ENCODE measurements at places on chromosomes 7 and 10. TPM values are rescaled to one million over a fixed set of nuclear protein-coding genes. Genes with fewer than 3 reads are reported as not detected.

- peaks cover 21% of the 10 kb centered on the region for H3K4me1 ChIP-seq
- DNase-seq, result peak; percentile 81
- peaks cover 1% of the 10 kb centered on the region for H3K36me3 ChIP-seq
- no peaks in the 10 kb centered on the region for H3K27me3 ChIP-seq
- H3K4me3 ChIP-seq, result peak within 1 kb of the TSS; percentile 91
- peak within 1 kb of the TSS; percentile 61 for H3K27ac ChIP-seq
Measured at GRCh38 chr7:150514748-150515222, at the start of gene GIMAP7. TSS of gene GIMAP7 (plus strand) at chr7:150514872. CDS start at chr7:150519975, 5,103 bp downstream.

DNA sequence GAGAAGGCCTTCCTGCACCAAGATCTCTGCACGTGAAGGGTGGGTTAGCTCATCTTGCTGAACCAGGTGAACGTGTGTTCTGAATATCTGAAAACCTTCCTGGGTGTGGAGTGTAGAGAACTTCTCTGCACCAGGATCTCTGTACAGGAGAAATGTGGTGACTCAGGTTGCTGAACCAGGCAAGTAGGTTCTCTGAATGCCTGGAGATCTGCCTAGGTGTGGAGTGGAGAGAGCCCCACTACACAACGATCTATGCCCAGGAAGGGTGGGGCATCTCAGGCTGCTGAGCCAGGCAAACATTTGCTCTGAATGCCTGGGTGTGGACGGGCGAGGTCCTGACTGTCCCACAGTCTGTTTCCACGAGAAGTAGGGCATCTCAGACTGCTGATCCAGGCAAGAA, 1002.3 kb upstream of the KCND2 start:
- no peak overlapping the region for H3K27ac ChIP-seq
- H3K36me3 ChIP-seq, result no peaks in the 10 kb centered on the region
- no peaks in the 10 kb centered on the region for H3K27me3 ChIP-seq

GRCh38 chr7:36272211-36272566, 117.5 kb upstream of the ANLN start:
- H3K27me3 ChIP-seq, result no peaks in the 10 kb centered on the region
- H3K4me1 ChIP-seq, result no peaks in the 10 kb centered on the region
- no peak overlapping the region for H3K27ac ChIP-seq
- no peaks in the 10 kb centered on the region for H3K36me3 ChIP-seq

- DNase-seq, result no peak
- H3K27me3 ChIP-seq, result no peaks in the 10 kb centered on the region
- no peaks in the 10 kb centered on the region for H3K4me1 ChIP-seq
- no peak overlapping the region for H3K27ac ChIP-seq
- no peak overlapping the region for H3K4me3 ChIP-seq
- H3K36me3 ChIP-seq, result no peaks in the 10 kb centered on the region
Measured at GRCh38 chr7:87369216-87369615, 23.8 kb downstream of the CROT start.

DNA sequence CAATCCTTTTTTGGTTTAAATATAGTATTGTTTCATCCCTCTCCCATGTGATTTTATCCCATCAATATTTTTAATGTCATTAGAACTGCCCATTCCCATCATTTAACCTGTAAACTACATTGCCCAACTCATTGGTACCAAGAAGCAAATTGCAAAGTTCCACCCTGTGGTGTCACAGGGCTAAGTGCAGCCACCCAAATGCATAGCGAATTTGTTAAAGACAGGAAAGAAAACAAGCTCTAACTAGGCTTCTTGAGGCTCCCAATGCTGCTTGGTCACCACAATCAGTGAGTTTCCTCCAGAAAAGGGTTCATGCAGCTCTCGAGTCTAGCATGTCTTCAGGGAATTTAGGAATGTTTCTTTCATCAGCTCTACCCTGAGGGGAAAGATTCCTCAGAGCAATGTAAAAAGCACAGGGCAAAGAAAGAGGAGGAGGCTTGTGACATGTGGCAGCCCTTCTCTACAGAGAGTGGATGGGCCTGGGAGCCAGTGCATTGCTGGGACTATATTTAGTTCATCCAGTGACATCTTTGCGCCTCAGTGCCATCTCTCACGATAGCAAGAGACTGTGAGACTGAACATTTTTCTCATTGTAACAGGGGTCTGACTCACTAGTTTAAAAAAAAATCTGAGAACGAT, 58.1 kb downstream of the CAV1 start:
- H3K27me3 ChIP-seq, result no peaks in the 10 kb centered on the region
- no peak overlapping the region for H3K27ac ChIP-seq
- no peak overlapping the region for H3K4me3 ChIP-seq
- no peaks in the 10 kb centered on the region for H3K36me3 ChIP-seq
- peak; percentile 32 for DNase-seq

GRCh38 chr7:91041901-91042484, 222.2 kb upstream of the FZD1 start:
- no peak overlapping the region for H3K4me3 ChIP-seq
- H3K36me3 ChIP-seq, result no peaks in the 10 kb centered on the region

DNA sequence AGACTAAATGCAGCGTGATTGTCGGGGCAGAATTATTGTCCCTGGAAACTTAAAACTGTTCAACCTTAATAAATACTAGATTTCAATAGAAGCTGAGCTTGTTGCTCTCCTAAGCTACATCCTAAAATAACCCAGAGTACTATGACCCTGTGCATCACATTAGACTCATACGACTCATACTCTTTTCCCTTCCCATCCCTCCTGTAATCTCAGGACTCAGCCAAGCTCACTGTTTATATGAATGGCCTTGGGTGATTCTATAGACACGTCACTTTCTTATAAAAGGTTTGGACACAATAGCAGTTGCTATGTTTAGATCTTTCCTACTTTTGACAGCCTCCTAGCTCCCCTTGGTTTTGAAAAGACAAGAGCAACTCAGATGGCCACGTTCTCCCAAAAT, 17.2 kb downstream of the TCF7L2 start:
- H3K27ac ChIP-seq, result no peak overlapping the region
- H3K4me1 ChIP-seq, result peaks cover 22% of the 10 kb centered on the region
- H3K36me3 ChIP-seq, result no peaks in the 10 kb centered on the region
- peak; percentile 29 for DNase-seq
- H3K27me3 ChIP-seq, result no peaks in the 10 kb centered on the region
- no peak overlapping the region for H3K4me3 ChIP-seq

- no peaks in the 10 kb centered on the region for H3K4me1 ChIP-seq
- DNase-seq, result no peak
- H3K4me3 ChIP-seq, result no peak overlapping the region
- peaks cover 2% of the 10 kb centered on the region for H3K27me3 ChIP-seq
- no peaks in the 10 kb centered on the region for H3K36me3 ChIP-seq
Measured at GRCh38 chr10:35300063-35300699, 36.1 kb upstream of the CCNY start.

DNA sequence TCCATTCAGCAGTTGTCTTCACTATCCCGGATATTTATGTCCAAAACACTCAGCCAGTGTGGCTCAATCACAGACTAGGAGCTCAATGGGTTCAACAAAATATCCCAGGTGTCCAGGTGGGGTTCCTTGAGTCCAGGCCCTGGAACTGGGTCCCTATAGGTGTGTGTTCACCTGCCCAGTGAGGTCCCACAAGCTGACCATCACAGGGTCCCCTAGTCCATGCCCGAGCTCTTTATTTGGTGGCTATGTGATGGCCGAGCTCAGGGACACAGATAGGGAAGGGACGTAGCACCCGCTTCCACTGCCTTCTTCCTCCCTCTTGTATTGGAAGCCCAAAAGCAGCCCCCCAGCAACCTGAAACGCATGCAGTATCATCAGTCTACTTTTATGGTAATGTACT, 78.9 kb upstream of the DDC start:
- peaks cover 14% of the 10 kb centered on the region for H3K36me3 ChIP-seq
- H3K4me3 ChIP-seq, result no peak overlapping the region
- no peak overlapping the region for H3K27ac ChIP-seq
- DNase-seq, result no peak
- no peaks in the 10 kb centered on the region for H3K27me3 ChIP-seq
- H3K4me1 ChIP-seq, result no peaks in the 10 kb centered on the region

- H3K4me1 ChIP-seq, result no peaks in the 10 kb centered on the region
- no peak overlapping the region for H3K27ac ChIP-seq
- H3K27me3 ChIP-seq, result no peaks in the 10 kb centered on the region
- peaks cover 2% of the 10 kb centered on the region for H3K36me3 ChIP-seq
- H3K4me3 ChIP-seq, result no peak overlapping the region
Measured at GRCh38 chr7:74525881-74526280, 72.2 kb downstream of the GTF2IRD1 start.

- no peak for DNase-seq
- no peaks in the 10 kb centered on the region for H3K27me3 ChIP-seq
- H3K4me1 ChIP-seq, result no peaks in the 10 kb centered on the region
- H3K4me3 ChIP-seq, result no peak overlapping the region
- no peaks in the 10 kb centered on the region for H3K36me3 ChIP-seq
Measured at GRCh38 chr7:105602325-105603305, 21.3 kb upstream of the EFCAB10 start.

DNA sequence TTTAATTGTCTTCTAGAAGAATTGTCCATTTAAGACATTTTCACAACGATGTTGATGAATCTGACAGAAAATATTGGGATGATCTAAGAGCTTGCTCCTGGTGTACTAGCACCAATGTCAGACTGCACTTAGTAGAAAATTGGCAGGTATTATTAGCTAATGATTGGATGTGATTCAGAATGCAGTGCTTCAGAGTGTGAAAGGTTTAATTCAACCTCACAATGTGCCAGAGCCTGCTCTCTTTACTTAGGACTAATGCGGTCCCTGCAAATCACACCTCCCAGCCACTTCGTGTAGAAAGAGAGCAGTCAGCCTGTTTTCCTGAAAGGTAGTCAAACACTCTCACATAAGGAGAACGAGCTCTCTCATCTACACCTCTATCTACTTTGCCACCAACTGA, 197.5 kb downstream of the ZNF438 start:
- H3K27me3 ChIP-seq, result no peaks in the 10 kb centered on the region
- no peaks in the 10 kb centered on the region for H3K4me1 ChIP-seq
- no peaks in the 10 kb centered on the region for H3K36me3 ChIP-seq
- DNase-seq, result no peak
- H3K27ac ChIP-seq, result no peak overlapping the region

DNA sequence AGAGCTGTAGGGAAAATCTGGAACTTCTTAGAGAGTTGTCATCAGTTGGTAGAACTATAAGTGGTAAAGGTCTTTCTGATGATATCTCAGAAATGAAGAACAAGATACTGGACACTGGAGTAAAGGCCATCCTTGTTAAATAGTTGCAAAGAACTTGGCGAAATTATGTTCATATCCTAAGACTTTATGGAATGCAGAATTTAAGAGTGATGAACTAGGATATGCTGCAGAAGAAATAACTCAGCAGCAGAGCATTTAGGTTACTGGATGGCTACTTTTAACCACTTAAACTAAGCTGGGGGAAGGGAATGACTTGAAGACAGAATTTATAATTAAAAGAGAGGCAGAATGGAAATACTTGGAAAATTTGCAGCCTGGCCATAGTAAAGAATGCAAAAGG, 23.7 kb downstream of the PTEN start:
- H3K36me3 ChIP-seq, result peaks cover 3% of the 10 kb centered on the region
- no peaks in the 10 kb centered on the region for H3K27me3 ChIP-seq
- DNase-seq, result no peak
- no peaks in the 10 kb centered on the region for H3K4me1 ChIP-seq
- no peak overlapping the region for H3K4me3 ChIP-seq

DNA sequence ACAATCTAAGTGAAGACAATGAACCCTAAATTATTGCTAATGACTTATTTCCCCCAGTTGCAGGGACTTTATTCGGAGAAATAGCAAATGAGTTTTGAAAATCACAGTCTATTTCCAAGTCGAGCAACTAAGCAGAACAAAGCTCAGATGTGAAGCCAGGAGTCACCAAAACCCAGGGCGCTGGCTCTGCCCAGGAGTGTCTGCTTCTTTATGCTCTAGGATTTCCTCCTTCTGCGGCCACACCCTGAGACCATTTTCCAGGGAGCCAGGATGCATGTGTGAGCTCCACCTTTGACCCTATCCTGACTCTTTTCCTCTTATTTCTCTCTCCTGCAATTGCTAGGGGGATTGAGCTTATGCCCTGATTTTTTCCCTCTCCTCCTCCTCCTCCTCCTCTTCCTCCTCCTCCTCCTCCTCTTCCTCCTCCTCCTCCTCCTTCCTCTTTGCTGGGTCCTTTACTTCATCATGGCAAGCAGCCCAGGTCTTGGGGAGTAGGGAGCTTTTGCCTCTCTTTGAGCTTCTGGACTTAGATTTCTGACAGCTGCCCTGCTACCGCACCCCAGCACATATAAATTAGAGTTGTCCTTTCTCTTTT, 234.4 kb downstream of the ARL4A start:
- H3K36me3 ChIP-seq, result no peaks in the 10 kb centered on the region
- H3K4me3 ChIP-seq, result no peak overlapping the region
- H3K27me3 ChIP-seq, result no peaks in the 10 kb centered on the region
- no peak overlapping the region for H3K27ac ChIP-seq
- no peaks in the 10 kb centered on the region for H3K4me1 ChIP-seq
- peak; percentile 55 for DNase-seq

DNA sequence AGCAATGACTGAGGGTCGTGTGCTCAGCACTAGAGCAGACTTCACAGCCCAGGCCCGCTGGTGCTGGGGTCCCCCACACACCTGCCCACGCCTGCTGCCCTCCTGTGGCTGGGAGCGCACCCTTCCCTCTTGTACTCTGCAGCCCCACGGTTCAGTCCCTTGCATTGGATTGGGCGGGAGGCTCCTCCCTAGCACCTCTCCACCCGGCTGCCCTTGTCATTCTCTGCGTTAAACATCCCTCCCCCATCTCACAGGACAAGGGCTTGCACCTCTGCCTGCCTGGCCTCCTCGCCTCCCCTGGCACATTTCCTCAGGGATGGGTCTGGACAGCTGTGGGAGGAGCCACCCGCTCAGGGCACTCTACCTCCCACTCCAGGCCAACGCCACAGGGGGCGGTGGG, 68.6 kb downstream of the ALOX5 start:
- no peak for DNase-seq
- no peaks in the 10 kb centered on the region for H3K36me3 ChIP-seq
- H3K27ac ChIP-seq, result no peak overlapping the region
- no peaks in the 10 kb centered on the region for H3K27me3 ChIP-seq
- no peaks in the 10 kb centered on the region for H3K4me1 ChIP-seq

- DNase-seq, result peak; percentile 38
- H3K4me1 ChIP-seq, result peaks cover 23% of the 10 kb centered on the region
- H3K27me3 ChIP-seq, result peaks cover 2% of the 10 kb centered on the region
- H3K36me3 ChIP-seq, result no peaks in the 10 kb centered on the region
Measured at GRCh38 chr10:110746969-110747608, 103.0 kb downstream of the RBM20 start.

Gene APBB1IP
- polyA plus RNA-seq, result not detected

Gene GLCCI1
- 2.9 TPM for polyA plus RNA-seq

Gene MBL2
- not detected for polyA plus RNA-seq

Gene MYPN
- polyA plus RNA-seq, result 0.01 TPM

Gene ZNF804B
- polyA plus RNA-seq, result not detected

Gene TMEM213
- polyA plus RNA-seq, result not detected

Gene EVX1
- not detected for polyA plus RNA-seq

Gene STEAP4
- polyA plus RNA-seq, result not detected

Gene CLRN3
- polyA plus RNA-seq, result 0.07 TPM

Gene ZMIZ1
- 12.5 TPM for polyA plus RNA-seq

Gene SSC4D
- polyA plus RNA-seq, result 0.88 TPM

Gene C7orf33
- not detected for polyA plus RNA-seq

Gene FRAT1
- 2.4 TPM for polyA plus RNA-seq

Measured in endothelial cell of umbilical vein (primary cell).